Naive thymus-derived CD8-positive, alpha-beta T cell (primary cell): ENCODE measurements at places on chromosomes 16 and 17.

GRCh38 chr17:37295888-37296287 lies 79.9 kb upstream of the C17orf78 start:
- H3K27me3 ChIP-seq: no peaks in the 10 kb centered on the region
- no peak overlapping the region for H3K4me3 ChIP-seq
- DNase-seq: no peak
- peaks cover 5% of the 10 kb centered on the region for H3K4me1 ChIP-seq

- H3K27ac ChIP-seq: peak overlapping the region; percentile 13
- H3K27me3 ChIP-seq: no peaks in the 10 kb centered on the region
- no peaks in the 10 kb centered on the region for H3K36me3 ChIP-seq
Observed at GRCh38 chr17:75102385-75102821, 7.4 kb upstream of the ARMC7 start.

GRCh38 chr16:35102780-35103403 lies 1643.5 kb downstream of the TP53TG3F start:
- H3K4me3 ChIP-seq: no peak overlapping the region
- no peaks in the 10 kb centered on the region for H3K36me3 ChIP-seq
- no peaks in the 10 kb centered on the region for H3K27me3 ChIP-seq
- no peaks in the 10 kb centered on the region for H3K4me1 ChIP-seq
- H3K27ac ChIP-seq: no peak overlapping the region
- no peak for DNase-seq

- no peaks in the 10 kb centered on the region for H3K27me3 ChIP-seq
- H3K36me3 ChIP-seq: peaks cover 2% of the 10 kb centered on the region
- H3K4me1 ChIP-seq: peaks cover 33% of the 10 kb centered on the region
- H3K27ac ChIP-seq: peak overlapping the region; percentile 94
Observed at GRCh38 chr16:89863741-89864526, 9.5 kb upstream of the TCF25 start.

DNA sequence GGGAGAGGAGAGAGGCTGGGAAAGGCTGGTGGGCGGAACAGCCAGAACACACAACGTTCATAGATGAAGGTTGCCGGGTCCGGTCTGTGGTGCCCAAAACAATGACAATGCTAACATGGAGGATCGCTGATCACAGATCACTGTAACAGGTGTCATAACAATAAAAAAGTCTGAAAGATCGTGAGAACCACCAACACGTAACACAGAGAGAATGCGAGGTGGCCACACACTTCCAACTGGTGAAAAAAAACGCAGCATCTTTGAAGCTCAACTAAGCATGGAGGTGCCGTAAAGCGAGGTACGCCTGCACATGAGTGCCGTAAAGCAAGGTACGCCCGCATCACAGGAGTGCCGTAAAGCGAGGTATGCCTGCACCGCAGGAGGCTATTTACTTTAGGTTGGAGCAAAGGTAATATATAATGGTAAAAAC lies 42.3 kb downstream of the ABR start:
- H3K27me3 ChIP-seq: no peaks in the 10 kb centered on the region
- H3K27ac ChIP-seq: peak overlapping the region; percentile 79
- peak; percentile 23 for DNase-seq

DNA sequence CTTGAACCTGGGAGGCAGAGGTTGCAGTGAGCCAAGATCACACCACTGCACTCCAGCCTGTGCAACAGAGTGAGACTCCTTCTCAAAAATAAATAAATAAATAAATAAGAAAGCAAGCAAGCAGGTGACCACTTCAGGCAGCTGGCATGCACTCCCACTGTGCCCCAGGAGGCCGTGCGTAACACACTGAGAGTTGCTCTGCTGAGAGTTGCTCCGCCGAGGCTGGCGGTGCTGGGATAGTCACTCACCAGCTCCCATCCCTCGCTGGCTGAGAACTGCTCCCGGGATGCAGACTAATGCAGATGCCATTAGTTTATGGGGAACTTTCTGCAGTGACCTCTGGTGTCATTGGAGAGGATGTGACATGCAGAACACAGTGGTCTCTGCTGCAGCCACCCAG lies 105.7 kb upstream of the PLCG2 start:
- DNase-seq: no peak
- H3K36me3 ChIP-seq: no peaks in the 10 kb centered on the region
- no peak overlapping the region for H3K4me3 ChIP-seq
- no peak overlapping the region for H3K27ac ChIP-seq
- no peaks in the 10 kb centered on the region for H3K27me3 ChIP-seq
